ENCODE measurements at places on chromosomes 7 and 10. TPM values are rescaled to one million over a fixed set of nuclear protein-coding genes. Genes with fewer than 3 reads are reported as not detected.

DNA sequence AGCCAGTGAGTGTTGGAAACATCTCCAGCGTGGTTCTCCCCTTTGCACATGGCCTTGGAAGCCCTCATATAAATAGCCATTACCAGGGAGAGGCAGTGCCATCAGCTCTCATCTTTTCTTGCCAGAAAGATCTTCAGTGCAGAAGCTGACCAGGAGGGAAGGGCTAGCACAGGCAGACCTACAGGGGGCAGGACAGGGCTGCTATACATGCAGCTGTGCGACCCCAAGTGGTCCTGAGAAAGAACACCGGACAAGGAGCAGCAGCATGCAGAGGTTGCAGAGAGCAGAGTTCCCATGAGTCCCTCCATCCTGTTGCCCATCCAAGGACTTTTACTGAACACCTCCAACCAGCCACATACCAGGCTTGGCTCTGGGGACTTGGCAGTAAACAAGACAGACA is 17.1 kb downstream of the GRID1 start:
- no peak overlapping the region for H3K27ac ChIP-seq
- DNase-seq = no peak
- H3K4me3 ChIP-seq = no peak overlapping the region
- H3K4me1 ChIP-seq = no peaks in the 10 kb centered on the region

DNA sequence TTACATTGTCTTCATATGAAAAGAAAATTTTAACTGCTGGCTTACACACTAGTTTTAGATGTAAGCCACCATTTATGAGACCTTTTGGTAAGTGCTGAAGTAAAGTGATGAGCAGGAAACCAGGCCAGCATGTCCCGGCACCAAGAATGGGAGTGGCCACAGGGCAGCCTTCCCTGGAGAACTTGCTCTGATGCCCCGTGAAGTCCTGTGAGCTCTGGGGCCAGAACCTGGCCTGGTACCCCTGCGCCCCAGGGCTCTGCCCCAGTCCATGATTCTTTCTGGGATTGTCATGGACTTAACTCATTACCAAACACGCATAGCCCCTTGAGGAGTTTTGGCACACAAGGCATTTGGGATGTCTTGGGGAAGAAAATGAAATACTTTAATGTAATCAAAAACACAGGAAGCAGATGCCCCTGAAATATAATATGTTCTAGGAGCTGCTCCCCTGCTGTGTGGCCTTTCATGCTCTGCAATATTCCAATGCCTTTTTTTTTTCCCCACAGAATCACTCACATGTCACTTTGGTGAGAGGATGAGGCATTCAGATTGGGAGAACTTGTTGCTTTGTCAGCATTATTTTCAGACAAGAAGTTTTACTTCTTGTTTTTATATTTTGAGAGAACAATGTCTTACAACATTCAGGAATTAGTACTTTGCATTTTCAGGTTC is 53.1 kb upstream of the CXCL12 start:
- H3K4me3 ChIP-seq = no peak overlapping the region
- no peaks in the 10 kb centered on the region for H3K4me1 ChIP-seq
- no peak overlapping the region for H3K27ac ChIP-seq
- DNase-seq = no peak
- no peaks in the 10 kb centered on the region for H3K36me3 ChIP-seq
- no peaks in the 10 kb centered on the region for H3K27me3 ChIP-seq

Gene SH2D4B
- total RNA-seq = 0.23 TPM

GRCh38 chr7:89773611-89774010 is 380.7 kb upstream of the STEAP1 start:
- no peaks in the 10 kb centered on the region for H3K36me3 ChIP-seq
- no peaks in the 10 kb centered on the region for H3K4me1 ChIP-seq
- no peak overlapping the region for H3K27ac ChIP-seq
- no peaks in the 10 kb centered on the region for H3K27me3 ChIP-seq

DNA sequence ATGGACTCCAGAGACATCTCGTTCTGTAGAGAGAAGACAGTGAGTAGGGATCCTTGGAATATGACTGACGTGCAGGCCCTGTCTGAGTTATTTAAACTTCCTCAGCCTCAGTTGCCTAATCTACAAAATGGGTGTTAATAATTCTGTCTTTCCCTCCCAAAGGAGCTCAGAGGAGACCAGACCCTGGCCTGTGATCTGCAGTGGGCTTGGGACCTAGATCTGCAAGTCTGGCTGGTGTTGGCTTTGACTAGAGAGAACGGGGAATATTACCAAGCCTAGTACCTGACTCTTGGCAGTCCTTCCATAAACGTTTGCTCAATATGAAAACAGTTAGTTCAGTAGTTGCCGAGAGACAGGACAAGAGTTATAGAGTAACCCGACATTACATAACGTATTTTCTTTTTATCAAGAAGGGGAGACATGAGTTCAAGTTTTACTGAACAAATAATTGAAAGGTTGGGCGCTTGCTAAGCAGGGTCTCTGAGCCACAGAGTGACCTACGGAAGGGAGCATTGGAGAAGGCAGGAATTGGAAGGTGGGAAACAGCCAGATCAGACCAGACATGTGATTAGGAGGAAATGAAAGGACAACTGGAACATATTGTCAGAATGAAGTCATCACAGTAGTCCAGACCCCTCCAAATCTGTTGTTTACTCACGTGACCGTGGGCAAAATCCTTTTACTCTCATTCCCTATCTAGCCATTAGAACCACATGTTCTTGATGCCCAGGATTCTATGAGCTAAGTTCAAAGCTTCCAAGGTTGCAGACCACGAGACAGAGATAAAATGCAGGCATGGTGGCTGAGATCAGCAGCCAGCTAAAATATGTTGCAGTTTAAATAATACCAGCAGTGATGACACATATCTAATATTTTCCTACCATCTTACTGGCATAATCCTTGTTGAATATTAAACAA is 10.9 kb upstream of the CYP3A4 start:
- H3K27me3 ChIP-seq = peaks cover 9% of the 10 kb centered on the region
- no peak overlapping the region for H3K27ac ChIP-seq
- H3K4me1 ChIP-seq = peaks cover 5% of the 10 kb centered on the region
- H3K4me3 ChIP-seq = no peak overlapping the region
- DNase-seq = peak; percentile 20

Gene RBM20
- total RNA-seq = not detected

DNA sequence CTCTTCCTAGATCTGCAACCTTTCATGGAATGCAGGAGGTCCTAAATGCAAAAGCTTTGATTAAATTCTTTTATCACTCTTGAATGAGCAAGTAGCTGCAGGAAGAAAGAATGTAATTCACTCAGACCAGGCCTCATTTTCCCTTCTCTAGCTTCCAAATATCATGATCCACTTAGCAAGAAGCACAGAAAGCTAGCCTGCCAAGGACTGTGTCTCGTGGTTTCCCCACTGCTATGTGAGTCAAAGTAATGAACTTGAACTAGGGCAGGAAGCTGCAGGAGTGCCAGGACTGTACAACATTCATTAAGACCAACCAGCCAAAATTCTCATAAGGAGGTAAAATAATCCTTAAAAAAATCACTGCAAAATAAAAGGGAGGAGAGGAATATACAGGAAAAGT is 379.2 kb downstream of the CALN1 start:
- H3K4me1 ChIP-seq = no peaks in the 10 kb centered on the region
- H3K36me3 ChIP-seq = no peaks in the 10 kb centered on the region
- H3K27me3 ChIP-seq = no peaks in the 10 kb centered on the region
- DNase-seq = no peak
- no peak overlapping the region for H3K27ac ChIP-seq

DNA sequence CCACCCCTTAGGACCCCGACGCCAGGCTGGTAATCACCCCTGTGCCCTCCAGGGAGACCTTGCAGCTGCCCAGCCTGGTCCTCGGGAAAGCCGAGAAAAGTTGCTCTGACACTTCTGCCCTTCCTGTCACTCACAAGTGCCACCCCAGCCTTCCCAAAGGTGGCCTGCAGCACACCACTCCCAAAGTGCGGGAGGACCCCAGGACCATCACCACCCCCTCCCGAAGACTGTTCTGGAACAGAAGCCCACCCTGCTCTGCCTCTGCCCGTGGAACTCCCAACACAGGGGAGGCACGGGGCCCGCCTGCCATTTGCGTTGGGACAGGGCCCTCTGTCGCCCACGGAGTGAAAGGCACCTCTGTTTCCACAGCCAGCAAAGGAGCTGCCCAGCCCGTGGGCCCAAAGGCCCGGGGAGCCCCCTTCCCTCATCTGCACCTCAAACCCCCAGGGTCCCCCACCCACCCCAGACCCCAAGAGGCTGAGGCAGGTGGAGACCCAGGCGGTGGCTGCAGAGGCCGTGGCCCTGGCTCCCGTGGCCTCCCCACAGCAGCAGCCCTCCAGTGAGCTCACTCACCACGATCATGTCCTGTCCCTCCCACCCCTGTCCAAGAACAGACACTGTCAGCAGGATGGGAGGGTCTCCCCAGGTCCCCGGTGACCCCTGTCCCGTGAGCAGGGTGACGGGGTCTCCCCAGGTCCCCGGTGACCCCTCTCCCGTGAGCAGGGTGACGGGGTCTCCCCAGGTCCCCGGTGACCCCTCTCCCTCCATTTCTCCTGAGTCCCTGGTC is 47.8 kb upstream of the PPP2R2D start:
- no peaks in the 10 kb centered on the region for H3K4me1 ChIP-seq
- no peaks in the 10 kb centered on the region for H3K27me3 ChIP-seq
- no peak overlapping the region for H3K4me3 ChIP-seq
- no peak overlapping the region for H3K27ac ChIP-seq

Gene AGK
- total RNA-seq = 146 TPM

DNA sequence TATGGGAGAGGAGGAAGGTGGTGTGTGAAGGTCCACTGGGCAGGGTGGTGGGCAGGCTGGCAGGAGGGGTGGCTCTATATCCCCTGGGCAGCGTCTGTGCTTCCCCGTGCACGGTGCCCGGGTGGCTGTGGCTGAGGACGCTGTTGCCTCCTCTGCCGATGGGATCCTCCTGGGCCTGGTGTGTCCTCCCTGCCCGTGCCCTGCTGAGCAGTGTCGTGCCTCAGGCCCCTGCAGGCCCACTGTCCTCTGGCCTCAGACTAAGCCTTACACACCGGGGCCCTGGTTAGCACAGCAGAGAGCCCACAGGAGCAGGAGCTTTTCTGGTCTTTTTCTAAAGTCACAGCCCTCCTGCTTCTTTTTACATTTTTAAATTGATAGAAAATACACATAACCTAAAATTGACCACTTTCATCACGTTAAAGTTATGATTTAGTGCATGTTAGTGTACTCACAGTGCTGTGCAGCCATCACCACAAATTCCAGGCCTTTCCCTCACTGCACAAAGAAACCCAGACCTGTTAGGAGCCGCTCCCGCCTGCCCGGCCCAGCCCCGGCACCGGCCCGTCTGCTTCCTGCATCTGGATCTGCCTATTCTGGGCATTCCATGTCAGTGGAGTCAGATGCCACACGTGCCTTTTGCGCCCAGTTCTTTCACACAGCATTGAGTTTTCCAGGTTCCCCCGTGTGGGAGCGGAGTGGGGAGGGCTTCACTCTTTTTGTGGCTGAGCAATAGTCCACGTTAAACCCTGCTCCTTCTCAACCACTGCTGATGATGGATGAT is 19.4 kb downstream of the PFKFB3 start:
- peaks cover 72% of the 10 kb centered on the region for H3K36me3 ChIP-seq
- H3K4me1 ChIP-seq = peaks cover 7% of the 10 kb centered on the region
- H3K27ac ChIP-seq = peak overlapping the region; percentile 29
- H3K4me3 ChIP-seq = no peak overlapping the region
- no peaks in the 10 kb centered on the region for H3K27me3 ChIP-seq

Gene HEPACAM2
- total RNA-seq = not detected

DNA sequence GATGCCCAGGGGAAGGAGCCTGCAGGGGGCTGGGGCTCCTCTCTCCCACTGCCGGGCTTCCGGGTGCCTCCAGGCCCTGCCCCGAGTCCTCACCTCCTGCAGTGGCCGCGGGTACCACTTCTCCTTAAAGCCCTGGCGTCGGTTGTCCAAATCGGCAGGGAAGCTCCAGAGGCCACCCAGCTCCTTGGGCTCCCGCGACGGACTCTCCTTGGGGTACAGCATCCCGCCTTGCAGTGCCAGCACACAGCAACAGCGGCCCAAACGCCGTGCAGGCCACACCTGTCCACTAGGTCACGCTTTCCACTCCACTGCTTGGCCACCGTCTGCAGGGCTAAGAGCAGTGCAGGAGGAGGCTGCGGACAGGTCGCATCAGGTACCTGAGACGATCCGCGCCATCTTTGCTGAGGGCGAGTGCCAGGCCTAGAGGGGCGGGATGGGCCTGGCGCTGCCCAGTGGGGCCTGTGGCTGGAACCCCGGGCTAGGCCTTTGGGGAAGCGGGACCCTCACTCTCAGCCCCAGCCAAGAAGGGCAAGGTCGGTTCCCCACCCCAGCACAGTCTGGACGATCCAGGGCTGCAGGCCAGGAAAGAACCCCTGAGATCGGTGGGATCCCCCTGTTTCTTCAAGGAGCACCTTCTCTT is 47.7 kb upstream of the ZNF479 start:
- no peak overlapping the region for H3K4me3 ChIP-seq
- H3K36me3 ChIP-seq = peaks cover 4% of the 10 kb centered on the region
- H3K27ac ChIP-seq = no peak overlapping the region
- H3K27me3 ChIP-seq = no peaks in the 10 kb centered on the region
- no peaks in the 10 kb centered on the region for H3K4me1 ChIP-seq

- H3K36me3 ChIP-seq = no peaks in the 10 kb centered on the region
- no peak overlapping the region for H3K4me3 ChIP-seq
- no peak for DNase-seq
- H3K4me1 ChIP-seq = peaks cover 6% of the 10 kb centered on the region
- no peak overlapping the region for H3K27ac ChIP-seq
These were observed 5.7 kb downstream of the AQP1 start for GRCh38 chr7:30917216-30917893.

GRCh38 chr10:50315424-50315823 is 64.1 kb upstream of the ASAH2 start:
- H3K27me3 ChIP-seq = no peaks in the 10 kb centered on the region
- no peak overlapping the region for H3K27ac ChIP-seq
- no peak for DNase-seq
- H3K4me3 ChIP-seq = no peak overlapping the region
- peaks cover 36% of the 10 kb centered on the region for H3K36me3 ChIP-seq
- H3K4me1 ChIP-seq = peaks cover 17% of the 10 kb centered on the region

Gene JAKMIP3
- total RNA-seq = 1.3 TPM

Gene PRKAG2
- 15.5 TPM for total RNA-seq

GRCh38 chr10:129570185-129570584 is 103.1 kb downstream of the MGMT start:
- H3K4me1 ChIP-seq = no peaks in the 10 kb centered on the region
- DNase-seq = no peak
- peaks cover 3% of the 10 kb centered on the region for H3K36me3 ChIP-seq
- H3K27ac ChIP-seq = no peak overlapping the region
- H3K4me3 ChIP-seq = no peak overlapping the region

DNA sequence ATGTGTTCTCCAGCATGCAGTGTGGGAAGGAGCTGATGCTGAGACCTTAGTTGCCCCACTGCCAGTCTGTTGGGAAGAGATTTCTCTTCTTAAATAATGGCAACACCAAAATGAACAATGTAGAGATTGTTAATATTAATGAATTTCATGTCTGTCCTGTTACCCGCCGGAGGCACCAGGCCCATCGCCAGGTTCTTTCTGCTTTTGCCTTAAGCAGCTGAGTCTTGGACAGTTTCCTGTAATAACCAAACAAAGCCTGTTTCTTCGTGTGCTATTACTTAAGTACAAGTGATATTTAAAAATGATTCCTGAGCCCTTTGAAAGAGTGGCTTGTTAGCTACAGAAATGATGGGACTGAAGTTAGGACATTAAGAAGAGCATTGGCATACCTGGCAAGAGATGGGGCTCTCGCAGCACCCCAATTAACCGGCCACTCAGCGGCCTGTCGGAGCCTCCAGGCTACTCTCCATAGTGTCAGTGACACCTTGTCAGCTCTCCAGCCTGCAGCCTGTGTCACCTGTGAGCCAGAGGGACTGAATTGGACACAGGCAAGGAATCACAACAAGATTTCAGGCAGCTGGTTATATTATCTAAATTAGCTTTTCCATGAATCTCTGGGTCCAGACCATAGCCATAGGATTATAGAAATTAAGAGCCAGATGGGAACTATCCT is 142.0 kb downstream of the CELF2 start:
- H3K4me1 ChIP-seq = peaks cover 60% of the 10 kb centered on the region
- peaks cover 2% of the 10 kb centered on the region for H3K36me3 ChIP-seq
- no peak overlapping the region for H3K4me3 ChIP-seq
- DNase-seq = no peak

Measured in activated CD4-positive, alpha-beta T cell treated with anti-CD3 and anti-CD28 coated beads, Interleukin-2, amount 10 ng/mL, durations not matched to agents 24 days and 14 days (primary cell).